ENCODE measurements at places on chromosomes 16 and 17.

GRCh38 chr17:77304746-77305473 is 164.1 kb downstream of the SEC14L1 start:
- no peak for DNase-seq

DNA sequence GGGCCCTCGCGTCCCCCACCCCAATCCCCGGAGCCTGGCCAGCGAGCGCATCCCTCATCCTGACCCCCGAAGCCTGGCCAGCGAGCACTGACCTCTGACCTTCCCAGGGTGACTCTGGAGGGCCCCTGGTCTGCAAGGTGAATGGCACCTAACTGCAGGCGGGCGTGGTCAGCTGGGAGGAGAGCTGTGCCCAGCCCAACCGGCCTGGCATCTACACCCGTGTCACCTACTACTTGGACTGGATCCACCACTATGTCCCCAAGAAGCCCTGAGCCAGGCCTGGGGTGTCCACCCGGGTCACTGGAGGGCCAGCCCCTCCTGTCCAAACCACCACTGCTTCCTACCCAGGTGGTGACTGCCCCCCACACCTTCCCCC is 2.3 kb downstream of the TPSD1 start:
- DNase-seq: no peak

GRCh38 chr16:25264597-25264996 is 7.0 kb upstream of the ZKSCAN2 start:
- no peak for DNase-seq

GRCh38 chr17:29076722-29077121 is 33.8 kb downstream of the PIPOX start:
- DNase-seq: no peak

GRCh38 chr16:69363281-69363717 is 11.7 kb upstream of the TMED6 start:
- DNase-seq: no peak

All from non-pigmented ciliary epithelial cell (primary cell).